ENCODE measurements at places on chromosomes 1 and 21.

- no peak for DNase-seq
Measured at GRCh38 chr1:16630661-16631247, 17.4 kb upstream of the NBPF1 start.

DNA sequence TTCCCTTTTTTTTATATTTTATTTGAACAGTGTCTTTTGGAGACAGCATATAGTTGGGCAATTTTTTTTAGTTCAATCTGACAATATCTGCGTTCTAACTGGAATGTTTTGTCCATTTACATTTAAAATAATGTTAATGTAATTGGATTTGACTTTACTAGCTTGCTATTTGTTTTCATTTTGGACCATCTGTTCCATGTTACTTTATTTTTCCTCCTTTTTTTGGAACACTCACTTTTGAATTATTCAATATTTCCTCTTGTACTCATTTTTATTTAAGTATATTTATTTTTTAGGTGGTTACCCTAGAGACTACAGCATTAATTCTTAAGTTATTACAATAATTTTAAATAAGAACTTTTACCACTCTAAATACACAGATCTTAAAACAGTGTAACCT is 62.8 kb upstream of the C1orf87 start:
- DNase-seq = no peak

DNA sequence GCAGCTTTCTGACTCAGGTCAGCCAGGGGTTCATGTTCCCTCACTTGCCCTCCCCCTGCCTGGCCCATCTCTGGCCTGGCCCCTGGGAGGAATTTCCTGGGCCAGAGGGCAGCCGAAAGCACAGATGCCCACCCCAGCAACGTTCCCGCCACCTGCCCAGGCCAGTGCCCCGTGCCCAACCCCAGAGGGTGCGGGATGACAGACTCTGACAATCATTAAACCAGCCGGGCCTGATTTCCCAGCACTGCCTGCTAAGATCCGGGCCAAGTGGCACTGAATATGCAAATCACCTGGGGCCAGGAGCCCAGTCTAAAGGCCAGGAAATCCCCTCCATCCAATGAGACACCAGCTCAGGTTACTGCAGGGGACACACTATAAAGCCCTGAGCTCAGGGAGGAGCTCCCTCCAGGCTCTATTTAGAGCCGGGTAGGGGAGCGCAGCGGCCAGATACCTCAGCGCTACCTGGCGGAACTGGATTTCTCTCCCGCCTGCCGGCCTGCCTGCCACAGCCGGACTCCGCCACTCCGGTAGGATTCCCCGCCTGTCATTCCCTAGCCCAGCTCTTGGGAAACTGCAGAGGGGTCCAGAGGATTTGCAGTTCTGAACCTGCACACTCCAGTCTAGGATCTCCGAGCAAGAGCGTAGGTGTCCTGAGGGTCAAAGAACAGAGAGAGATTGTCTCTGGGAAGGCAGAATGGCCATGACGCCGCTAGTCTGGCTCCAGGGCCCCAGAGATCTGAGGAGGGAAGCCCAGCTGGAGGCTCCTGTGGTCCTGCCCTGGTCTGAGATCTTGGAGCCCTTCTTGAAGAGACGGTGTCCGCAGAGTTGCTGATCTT is at the start of gene ELF3:
ELF3 (plus strand) TSS at position 408 of the 836 bp plus-strand sequence. CDS start 550 bp downstream, outside the sequence.
- no peak for DNase-seq

DNA sequence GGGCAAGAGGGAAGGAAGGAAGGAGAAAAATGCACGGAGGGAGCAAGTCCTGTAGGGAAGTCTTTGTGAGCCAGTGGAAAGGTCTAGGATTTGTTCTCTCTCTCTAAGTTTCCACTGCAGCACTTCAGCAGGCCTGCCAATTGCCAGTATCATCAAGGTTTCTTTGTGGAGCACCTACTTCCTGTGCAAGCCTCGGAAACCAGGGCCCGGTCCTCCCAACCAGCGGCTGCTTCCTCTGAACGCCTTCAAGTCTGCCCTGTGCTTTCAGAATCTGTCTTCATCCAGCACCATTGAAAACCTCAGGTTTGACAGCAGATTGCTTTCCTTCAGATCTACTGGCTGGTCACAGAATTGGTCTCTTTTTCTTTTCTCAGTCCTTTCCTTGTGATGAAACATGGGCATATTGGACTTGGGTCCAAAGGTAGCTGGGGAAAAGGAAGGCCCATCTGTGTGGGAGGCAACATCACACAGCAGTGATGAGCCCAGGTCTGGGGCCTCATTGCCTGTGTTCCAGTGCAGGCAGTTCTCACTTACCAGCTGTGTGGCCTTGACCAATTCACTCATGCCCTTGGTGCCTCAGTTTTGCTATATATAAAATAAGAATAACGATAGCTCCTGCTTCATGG is 144.5 kb downstream of the SEC16B start:
- DNase-seq = no peak

- DNase-seq = no peak
Measured at GRCh38 chr21:45630876-45631275, 12.6 kb upstream of the PCBP3 start.

- no peak for DNase-seq
Measured at GRCh38 chr1:154735804-154736168, 127.8 kb upstream of the ADAR start.

- DNase-seq = no peak
Measured at GRCh38 chr1:80218112-80218511, 1211.6 kb upstream of the ADGRL4 start.

DNA sequence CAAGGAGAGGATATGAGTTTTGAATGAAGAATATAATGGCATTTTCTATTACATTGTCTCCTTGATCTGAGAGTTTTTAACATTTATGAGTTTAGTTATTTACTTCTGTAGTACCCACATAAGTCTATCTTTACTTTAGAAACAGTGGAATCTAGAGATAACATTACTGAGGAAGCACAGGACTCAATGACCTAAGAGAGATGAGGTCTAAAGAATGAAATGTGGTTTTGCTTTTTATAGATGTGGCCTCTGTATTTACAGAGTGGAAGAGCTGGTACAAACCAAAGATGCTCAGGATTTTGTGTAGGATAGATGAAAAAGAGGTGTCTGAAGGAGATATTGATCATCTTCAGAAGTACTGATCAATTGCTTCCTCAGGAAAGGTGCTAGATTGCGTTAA is 177.3 kb downstream of the KCTD3 start:
- DNase-seq = no peak

DNA sequence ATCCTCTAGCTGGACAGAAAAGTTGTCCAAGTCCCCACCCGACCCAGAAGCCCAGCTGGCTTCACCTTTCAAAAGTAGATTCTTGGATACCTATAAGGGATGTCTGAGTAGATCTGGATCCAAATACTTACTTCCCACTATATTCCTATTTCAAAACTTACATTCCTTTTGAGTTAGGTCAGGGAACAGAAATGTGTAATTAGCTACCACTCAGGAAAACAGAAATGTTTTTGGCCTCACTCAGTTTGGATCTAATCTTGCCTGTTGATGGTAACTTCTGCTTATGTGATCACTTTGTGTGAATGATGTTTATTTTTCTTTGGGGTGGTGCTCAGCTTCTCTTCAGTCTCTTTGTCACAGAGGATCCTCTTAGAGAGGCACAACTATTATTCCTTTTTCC is 814.4 kb upstream of the RGS18 start:
- DNase-seq = no peak

DNA sequence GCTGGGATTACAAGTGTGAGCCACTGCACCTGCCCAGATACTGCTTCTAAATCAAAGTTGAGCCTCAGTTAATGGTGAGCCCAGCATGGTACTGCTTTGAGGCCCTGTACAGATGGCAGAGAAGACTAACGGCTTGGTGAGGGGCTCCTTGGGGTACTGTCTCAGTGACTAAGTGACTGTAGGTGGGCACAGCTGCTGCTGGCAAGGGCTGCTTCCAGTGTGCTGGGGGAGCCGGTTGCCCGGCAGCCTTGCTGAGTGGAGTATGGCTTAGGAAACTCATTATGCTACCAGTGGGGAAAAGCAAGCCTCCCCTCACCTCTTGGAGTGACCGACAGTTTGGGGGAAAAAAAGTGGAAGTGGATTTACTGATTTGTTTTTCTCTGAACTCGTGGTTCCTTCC is 23.6 kb upstream of the ARHGEF10L start:
- no peak for DNase-seq

DNA sequence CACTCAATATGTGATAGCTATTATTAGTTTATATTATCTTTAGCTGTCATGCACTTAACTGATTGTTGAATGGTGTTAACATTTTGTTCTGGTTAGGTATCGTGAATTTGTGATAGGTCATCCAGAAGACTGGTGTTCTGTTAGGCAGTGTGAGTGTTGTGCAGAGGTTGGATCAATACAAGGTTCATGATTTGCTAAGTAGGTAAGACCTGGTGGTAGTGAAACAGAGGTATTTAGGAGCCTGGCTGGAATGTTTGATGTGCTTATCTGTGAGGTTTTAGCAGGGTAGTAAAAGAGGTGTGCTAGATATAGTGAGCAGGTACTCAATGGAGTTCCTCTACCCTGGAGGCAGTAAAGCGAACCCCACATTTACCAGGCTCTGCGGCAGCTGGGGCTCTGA is 20.3 kb upstream of the FCRL4 start:
- no peak for DNase-seq

GRCh38 chr1:156853761-156854160 is 5.2 kb downstream of the INSRR start:
- no peak for DNase-seq

GRCh38 chr21:36749935-36750575 is 51.1 kb downstream of the SIM2 start:
- DNase-seq = no peak

DNA sequence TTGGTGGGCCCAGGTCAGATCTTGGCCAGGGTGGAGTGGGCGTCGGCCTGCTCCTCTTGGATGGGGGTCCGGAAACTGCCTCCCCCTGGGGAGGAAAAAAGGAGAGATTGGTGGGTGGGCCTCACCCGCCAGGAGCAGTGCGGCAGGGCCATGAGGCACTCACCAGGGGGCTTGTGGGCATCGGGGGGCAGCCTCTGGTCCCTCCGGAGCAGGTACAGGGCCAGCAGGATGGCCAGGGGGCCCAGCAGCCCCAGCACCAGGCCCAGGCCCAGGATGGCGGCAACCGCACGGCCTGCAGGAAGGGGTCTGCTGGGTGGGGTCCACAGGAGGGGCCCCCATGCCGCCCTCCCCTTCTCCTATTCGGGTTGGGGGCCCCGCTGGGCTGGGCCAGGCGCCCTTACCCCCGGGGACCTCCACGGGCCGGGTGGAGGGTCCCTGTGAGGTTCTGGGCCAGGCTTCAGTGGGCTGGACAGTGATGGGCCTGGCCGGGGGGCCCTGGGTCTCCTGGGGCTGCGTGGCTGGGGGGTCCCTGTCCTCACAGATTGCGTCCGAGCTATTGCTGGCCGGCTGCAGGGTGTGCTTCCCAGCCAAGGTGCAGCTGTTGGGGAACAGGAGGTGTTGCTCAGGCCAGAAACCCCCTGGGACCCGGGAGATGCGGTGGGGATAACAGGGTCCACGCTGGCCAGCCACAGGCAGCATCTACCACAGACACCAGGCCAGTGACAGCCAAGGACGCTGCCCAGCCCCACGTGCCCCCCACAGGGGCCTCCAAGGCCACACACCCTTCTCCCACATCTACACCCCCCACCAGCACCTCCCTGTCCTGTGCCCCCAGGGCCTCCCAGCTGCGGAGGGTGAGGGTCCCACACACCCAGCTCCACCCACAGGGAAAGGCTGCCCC is 2.2 kb downstream of the TNFRSF4 start:
- DNase-seq = no peak

GRCh38 chr1:167722870-167723251 is 1.1 kb downstream of the MPZL1 start:
- no peak for DNase-seq

GRCh38 chr21:35084869-35085268 is 35.8 kb upstream of the RUNX1 start:
- DNase-seq = no peak

GRCh38 chr1:238811211-238811879 is 575.0 kb upstream of the CHRM3 start:
- no peak for DNase-seq

DNA sequence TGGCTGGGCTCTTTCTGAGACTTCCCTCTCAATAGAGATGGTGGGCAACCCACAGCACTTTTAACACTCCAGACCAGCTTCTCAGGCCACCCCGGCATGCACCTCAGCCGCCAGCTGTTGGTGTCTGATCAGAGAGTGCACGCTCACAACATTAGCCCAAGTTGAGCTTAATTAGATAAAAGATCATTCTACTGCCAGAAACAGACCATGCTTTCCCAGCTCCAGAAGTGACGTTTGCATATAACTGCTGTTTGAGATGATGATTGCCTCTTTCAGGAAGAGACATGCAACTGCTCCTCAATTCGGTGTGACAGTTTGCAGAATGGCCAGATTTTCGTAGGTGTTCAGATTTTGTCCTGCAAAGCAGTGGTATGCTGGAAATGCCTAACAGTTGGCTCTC is 285.3 kb upstream of the VAMP3 start:
- no peak for DNase-seq

DNA sequence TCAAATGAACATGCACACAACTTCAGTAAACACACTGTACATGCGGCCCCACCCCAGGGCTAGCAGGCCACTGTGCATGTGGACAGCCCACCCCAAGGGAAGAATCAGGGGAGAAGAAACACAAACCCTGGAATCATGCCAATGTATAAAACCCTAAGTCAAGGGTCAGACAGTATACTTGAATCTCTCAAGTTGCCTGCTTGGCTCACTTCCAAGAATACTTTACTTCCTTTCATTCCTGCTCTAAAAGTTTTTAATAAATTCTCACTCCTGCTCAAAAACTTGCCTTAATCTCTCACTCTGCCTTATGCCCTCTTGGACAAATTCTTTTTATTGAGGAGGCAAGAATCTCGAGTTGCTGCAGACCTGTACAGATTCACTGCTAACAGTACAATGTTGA is 231.2 kb upstream of the CACYBP start:
- DNase-seq = no peak

DNA sequence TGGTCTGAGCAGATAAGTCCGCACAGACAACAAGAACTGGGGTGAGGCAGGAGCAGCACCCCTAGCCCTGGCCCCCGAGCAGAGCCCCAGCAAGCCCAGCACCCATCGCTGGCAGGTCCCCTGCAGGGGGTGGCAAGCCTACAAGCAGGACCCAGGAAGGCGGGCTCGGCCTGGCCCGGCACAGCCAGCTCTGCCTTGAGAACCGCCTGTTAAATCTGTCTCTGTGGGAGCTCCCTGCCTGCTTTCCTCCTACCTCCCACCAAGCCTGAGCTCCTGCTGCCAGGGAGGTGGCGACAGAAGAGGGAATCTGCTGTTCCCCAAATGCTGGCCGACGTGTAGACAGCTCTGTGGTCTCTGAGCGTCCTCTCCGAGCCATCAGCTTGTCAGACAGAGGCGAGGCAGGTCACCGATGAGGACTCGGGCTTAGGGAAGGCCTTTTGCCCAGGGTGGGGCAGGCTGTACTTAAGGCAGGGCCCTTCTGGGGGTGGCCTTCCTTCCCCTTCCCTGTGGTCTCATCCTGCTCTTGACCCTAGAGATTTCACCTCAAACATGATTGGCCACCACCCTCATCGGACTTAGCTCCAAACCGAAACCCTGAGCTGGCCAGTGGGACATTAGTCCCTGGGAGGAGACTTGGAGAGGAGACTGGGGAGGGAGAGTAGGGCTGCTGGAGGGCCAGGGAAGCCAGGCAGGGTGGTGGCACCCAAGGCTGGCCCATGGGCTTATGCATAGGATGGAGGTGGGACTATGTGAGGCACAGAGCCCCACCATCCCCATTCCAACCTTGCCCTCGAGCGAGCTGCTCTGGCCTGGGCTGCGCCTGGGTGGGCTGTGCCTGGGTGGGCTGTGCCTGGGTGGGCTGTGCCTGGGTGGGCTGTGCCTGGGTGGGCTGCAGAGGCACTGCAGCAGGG is 7.7 kb downstream of the SELENON start:
- DNase-seq = no peak

GRCh38 chr1:8378178-8378577 is 60.3 kb downstream of the SLC45A1 start:
- DNase-seq = no peak

GRCh38 chr21:38269576-38269936 is 12.8 kb downstream of the KCNJ15 start:
- no peak for DNase-seq

GRCh38 chr1:167491586-167492461 is 26.5 kb downstream of the CD247 start:
- no peak for DNase-seq
